ENCODE measurements at places on chromosomes 12 and 14.

DNA sequence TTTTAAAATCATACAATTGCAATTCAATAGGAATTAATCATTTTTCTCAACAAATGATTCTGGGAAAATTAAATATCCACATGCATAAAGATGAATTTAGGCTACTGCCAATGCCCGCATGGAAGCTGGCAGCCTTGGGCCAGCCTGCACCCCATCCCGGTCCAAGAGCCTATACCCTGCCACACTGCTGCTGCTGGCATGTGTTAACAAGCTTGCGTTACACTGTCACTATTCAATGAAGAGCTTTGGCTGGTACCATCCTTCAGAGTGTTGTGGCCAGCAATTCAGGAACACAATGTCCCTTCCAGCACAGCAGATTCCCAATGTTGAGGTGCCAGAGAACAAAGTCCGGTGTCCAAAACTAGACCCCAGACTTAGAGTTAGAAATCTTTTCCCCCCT is 13.6 kb upstream of the TAS2R14 start:
- DNase-seq, result no peak

DNA sequence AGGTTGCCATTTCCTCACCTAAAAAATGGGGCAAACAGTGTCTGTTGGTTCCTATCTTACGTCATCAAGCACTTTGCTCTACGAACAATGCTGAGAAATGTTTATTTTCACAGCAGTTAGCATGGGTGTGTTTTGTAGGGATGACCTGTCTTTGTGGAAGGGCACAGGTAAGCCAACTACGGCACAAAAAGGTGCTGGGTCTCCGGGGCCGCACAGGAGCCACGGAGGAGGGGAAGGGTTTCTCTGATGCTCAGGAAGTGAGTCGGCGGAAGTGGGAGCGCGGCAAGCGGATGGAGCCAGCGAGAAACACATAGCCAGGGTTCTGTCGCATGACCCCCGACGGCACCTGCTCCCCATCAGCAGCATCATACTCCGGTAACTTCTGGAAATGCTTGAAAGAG is 65.6 kb upstream of the TCL1B start:
- DNase-seq, result no peak

DNA sequence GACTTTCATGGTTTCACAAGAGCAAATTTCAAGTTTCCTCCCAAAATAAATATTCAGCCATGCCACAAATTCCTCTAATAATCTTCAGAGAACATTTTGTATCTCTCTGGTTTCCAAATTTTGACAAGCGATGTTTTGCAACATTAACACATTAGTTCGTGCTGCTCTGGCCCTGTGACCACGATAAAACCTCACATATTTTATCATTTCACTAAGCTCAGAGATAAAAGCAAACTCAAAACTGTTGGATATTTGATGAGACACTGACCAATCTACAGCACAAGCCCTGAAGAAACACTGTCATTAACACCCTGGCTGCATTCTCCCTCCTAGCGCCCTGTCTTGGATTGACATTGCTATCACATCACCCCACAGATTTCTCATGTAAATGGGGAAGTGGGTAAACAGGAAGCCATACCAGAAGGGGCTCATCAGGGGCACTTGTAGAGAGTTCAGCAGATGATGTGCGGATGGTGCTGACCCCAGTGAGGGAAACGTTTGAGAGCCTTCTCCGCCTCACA is 264.3 kb downstream of the PRKD1 start:
- no peak for DNase-seq

GRCh38 chr12:124650912-124651311 is 83.5 kb upstream of the NCOR2 start:
- no peak for DNase-seq

DNA sequence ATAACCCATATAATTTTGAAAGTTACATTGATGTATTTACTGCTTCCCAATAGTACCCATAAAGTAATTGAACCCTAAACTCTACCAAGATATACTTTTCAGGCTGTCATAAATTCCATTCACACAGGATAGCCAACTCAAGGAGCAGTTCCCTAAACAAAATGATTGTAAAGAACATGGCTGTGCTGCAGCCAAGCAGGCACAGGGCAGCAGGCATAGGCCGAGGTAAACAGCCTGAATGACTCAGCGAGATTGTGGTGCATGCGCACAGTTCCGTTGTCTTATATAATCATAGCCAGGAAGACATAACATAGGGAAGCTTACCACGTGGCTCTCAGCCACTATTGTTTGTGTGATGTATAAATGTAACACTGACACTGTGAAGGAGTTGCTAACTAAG is 344.9 kb downstream of the FSCB start:
- DNase-seq, result no peak

DNA sequence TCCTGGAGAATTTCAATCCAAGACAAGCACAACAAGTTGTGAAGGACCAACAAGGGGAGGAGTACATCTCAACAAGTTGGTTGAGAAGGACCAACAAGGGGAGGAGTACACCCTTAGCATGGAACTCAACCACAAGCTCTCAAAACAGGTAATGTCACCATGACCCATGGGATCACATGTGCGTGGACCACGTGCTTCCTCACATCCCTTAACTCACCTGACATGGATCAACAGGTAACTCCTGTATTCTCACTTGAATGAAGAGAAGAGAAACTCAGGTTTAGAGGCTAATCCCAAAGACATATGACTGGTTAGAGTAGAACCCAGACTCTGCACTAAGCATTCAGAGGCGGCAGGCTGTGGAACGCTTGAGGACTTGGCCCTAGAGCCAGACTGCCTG is 6.2 kb downstream of the CRACR2A start:
- no peak for DNase-seq

- DNase-seq, result no peak
Measured at GRCh38 chr12:99453836-99454538, 193.6 kb upstream of the GARIN6 start.

GRCh38 chr12:53500142-53500775 is 824 bp upstream of the TARBP2 start:
- no peak for DNase-seq

DNA sequence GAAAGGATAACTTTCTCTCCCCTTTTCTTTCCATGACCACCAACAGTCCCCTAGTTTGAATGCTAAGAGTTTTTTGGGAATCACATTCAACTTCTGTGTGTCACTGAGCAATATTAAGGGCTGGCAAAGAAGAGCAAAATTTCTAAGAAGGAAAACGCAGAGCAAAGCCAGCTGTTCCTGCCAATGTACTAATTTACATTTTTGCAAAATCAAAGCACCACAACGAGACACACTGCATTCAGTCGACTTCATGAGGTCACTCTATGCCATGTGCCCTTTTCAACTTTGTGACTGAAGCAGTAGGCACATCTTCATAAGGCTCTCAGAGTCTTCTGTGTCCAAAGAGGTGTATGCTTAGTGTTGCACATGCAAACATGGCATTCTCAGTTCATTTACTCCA is 66.4 kb downstream of the PTPRR start:
- no peak for DNase-seq

GRCh38 chr14:97442363-97442762 is 645.2 kb downstream of the VRK1 start:
- DNase-seq, result no peak

DNA sequence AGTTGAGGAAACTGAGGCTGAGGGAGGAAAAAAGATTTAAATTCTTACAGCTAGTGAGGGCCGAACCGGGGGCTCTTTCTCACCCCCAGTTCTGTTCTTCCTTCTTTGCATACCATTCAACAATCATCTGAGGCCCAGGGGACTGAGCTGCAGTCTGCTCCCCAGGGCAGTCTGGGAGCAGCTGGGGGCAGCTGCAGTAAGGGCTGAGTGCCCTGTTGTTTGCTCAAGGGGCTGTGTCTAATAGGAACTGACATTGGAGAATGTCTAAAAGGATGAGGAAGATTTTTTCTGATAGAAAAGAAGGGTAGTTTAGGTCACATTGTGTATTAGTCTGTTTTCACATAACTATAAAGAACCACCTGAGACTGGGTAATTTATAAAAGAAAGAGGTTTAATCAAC is 42.2 kb downstream of the SLC17A8 start:
- DNase-seq, result no peak

DNA sequence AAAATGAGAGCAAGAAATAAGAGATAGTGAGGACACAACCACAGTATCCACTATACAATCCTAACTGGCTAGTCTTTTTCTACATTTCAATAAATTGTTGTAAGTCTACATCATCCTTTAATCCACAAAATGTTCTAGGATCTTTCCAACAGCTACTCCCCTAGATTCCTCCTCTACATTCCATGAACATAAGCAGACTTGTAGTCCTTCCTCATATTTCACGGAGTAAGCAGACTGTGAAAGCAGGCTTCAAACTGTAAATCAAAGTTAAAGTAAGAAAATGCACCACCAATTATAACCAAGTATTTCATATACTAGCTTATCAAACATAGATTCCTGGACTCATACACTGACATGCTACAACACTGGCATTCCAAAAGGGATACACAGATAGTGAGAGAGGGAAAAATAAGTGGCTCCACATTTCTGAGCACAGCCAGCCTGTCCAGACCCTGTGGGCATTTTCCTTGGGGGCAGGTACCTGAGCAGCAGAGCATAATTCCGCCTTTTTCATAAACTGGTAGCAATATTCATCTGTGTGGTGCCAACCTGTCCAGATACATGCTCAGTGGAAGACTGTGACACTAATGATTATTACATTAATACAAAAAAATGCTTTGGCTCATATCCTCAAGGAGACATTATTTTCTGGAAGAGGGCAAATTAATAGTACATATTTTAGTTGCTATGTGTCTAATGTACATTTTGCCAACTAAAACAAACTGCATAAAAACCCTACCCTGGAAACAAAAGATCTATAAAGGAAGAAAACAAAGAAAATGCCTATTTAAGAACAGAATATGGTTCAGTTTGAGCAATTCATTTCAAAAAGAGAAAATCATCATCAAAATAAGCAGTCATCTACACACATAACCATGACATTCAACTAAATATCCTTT is 113.3 kb upstream of the FSCB start:
- no peak for DNase-seq

- DNase-seq, result no peak
Measured at GRCh38 chr12:26941215-26941594, 2.9 kb downstream of the FGFR1OP2 start.

DNA sequence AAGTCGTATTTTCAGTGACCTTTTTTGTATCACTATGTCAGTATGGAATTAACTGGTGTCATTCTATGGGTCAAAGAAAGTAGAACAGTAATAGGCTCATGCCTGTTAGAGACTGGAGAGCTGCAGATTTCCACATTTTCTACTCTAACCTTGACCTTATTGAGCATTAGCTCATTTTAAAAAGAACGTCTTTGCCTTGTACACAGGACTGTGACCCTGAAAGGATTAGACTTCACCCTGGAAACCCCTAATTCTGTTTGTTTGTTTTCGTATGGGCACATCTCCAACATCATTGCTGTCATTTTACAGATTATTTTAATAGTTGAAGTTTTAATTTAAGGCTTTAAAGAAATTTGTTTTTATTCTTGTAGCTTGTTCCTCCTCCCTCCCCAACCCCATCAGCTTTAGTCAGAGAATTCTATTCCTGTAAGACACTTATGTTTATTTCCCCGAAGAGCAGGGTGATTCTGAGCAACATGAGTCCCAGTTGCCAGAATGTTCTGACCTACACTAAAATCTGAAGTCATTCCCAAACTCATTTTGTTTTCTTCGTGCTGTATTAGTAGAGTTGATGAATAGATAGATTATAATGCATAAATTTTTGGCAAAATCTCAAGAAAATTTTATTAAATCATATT is 451.3 kb downstream of the FOXG1 start:
- DNase-seq, result no peak

DNA sequence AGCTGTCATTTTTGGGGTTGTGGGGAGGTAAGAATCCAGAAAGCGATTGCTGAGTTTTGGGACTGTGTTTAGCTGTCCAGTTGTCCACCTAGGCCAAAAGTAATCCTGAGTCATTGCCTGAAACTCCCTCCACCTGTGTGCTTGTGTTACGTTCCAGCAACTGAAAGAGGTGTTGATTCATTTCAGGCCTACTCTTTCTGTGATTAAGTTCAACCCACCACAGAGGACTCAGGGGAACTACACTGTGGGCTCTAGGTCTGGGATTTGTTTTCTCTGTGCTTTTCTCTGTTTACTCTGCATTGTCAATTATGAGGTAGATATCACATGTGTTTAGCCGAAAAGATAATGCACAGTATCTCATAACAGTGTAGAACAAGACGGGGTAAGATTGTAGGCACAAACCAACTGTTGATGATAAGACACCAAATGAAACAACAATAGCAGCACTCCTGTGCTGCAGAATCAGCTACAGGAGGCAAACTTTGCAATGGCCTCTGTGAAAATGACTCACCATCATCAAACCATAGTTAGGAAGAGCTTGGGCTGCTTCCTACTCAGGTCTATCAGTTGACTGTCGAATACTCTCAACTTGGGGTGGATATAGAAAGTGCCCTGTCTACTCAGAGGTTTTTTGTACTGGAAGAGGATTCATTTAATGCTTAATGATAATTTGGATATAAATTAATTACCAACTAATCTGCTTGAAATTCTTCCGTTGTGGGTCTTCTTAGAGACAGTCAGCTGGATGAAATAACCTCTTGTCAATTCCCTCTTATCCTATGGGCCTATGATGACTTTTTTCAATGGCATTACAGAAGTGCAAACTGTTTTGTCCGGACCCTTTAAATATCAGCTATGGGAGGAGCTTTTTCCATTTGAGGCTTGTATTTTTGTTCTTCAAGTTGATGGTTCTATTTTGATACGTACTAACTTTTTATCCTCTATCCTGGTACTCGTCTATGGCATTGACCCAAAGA is 385.9 kb downstream of the BMP4 start:
- DNase-seq, result no peak

DNA sequence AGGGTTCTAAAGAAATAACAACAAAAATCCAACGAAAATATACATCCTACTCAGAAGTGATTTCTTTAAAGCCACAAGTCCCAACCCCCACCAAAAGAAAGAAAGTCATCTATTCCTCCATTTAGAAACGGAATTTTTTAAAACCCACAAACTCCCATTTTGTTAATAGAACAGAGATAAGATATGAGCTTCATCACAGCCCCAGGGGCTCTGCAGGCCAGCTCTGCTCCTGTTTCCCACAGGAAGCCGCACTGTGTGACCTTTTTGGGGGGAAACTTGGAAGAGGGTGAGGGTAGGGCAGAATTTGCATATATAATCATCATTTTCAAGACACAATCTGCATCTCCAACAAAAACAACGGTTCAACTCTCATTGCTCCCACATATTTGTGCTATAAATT is 2.8 kb downstream of the FBXL14 start:
- no peak for DNase-seq

GRCh38 chr12:54421175-54421878 is 2.3 kb upstream of the ITGA5 start:
- DNase-seq, result no peak

DNA sequence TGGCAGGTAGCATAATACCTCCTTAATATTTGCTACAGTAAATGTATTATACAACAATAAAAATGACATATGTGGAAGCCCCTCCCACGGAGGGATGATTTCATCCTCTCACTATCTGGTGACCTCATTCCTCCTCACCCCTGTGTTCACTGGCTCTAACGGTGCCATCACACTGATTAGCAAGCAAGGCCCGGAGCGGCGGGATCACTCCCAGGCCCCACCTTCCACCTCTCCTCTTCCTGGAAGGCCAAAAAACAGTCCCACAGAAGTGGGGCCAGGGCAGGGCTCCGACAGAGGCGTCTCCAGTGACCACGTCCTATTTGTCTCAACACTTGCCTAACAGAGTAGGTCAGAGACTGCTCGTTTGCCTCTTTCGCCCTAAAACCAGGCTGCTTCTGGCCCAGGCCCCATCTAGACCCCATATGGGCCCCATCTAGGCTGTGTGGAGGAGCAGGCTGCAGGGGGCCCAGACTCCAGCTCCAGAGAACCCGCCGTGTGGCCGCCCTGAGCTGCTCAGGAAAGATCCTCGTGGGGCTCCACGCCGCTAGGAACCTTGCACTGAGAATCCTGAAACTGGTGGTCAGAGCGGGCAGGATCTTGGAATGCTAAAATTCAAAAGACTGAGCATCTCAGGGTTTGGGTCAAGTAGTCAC is 3.7 kb downstream of the SELPLG start:
- no peak for DNase-seq

Data from SW 1271 (cell line).